HEK293T (cell line): ENCODE measurements at places on chromosomes 3 and 15.

DNA sequence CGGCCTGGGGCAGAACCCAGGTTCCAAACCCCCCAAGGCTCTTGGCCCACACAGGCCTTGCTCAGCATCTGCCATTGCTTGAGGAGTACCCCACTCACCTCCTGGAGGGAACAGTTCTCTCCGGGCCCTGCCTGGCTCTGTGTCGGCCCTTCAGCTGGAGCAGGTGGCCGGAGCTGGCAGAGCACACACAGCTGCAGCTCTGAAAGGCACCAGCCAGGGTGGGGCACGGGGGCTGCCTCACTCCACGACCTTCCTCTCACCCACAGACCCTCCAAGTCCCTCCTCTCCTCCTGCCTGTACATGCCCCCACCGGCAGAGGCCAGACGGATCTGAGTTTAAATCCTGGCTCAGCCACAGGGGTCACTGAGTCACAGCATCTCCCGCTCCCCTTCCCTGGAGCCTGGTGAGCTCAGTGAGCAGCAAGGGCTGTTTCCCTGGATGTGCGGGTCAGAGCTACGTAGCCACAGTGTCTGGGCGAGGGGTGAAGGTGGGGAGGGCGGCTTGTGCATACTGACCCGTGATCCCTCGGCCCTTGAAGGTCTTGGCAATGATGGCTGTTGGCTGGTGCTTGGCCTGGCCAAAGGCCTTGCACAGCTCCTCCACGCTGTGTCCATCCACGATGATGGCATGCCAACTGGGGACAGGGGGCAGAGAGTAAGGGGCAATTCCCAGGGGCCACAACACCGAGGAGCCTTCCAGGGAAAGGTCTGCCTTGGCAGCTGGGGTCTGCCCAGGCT, 23.0 kb downstream of the TKT start:
- no peak for DNase-seq

GRCh38 chr15:41606997-41607396, 48.0 kb downstream of the TYRO3 start:
- no peak for DNase-seq

DNA sequence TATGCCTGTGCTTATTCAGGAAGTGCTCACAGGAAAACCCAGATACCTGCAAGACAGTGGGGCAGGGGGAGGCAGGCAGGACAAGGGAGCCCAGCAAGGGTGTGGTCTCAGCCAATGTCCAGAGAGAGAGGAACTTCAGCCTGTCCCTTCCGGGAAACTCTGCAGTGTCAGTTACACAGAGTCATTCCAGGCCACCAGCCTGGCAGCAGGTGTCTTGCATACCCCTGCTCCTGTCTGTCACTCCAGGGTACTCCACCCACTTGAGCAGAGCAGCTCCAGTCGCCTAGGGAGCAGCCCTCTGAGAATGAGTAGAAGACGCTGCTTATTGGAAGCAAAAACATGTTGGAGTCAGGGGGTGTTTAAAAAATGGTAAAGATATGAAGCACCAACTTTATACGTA, 431.2 kb upstream of the RGMA start:
- DNase-seq: no peak

DNA sequence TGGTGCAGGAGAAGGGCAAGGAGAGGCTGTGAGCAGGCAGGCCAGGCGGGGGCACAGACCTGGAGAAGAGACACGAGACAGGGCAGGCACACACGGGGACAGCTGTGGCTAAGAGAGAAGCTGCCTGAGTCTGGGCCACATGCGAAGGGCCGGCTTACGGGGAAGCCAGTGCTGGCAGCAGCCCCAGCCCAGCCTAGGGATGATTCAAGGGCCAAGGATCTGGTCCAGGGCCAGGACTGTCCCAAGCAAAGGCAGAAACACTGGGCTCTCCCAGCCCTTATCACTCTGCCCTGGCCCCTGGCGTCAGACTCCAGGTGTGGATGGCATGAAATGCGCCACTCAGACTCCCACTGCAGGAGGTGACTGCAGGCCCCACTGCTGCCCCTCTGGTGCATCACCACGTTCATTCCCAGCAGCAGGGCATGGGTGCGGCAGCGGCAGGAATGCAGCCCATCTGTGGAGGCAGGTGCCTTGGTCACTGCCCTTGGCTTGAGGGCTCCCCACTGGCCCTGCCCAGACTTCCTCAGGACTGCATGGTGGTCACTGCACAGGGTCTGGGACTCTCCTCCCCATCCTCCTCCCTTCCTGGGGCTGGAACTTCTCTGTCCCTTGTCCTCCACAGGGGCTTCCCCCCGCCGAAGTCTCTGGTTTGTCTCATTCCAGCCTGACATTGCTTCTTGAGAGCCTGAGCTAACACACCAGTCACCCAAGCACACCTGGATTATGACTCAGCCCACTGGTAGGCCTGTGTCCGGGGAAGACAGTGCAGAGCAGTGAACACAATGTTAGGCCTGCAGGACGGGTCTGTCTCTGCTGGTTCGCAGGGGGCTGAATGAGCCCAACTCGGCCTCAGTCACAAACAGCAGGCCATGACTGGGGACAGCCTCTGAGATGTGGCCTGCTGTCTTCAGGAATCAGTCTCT, 69.3 kb downstream of the TBC1D2B start:
- no peak for DNase-seq

- no peak for DNase-seq
Observed at GRCh38 chr3:183711516-183711915, 13.9 kb downstream of the YEATS2 start.

DNA sequence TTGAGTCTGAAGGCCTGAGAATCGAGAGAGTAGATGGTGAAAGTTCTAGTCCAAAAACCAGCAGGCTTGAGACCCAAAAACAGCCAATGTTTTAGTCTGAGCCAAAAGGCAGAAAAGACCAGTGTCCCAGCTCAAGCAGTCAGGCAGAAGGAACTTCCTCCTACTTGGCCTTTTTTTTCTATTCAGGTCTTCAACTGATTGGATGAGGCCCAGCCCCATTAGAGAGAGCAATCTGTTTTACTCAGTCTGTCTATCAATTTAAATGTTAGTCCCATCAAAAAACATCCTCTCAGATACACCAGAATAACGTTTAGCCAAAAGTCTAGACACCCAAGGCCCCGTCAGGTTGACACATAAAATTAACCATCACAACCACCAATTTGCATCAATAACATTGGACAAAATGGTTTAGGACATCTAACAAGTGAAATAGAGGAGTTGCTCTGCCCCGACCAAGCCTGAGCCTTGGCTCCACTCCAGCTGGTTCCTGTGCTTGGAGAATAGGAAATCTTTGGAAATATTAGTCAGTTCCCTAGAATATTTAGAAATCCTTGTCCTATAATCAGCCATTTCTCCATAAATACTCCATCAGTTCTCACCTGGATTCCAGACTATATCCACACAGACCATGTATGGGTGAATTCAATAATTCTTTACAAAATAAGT, 51.4 kb upstream of the LIPC start:
- no peak for DNase-seq

GRCh38 chr15:86591994-86592735, 512.5 kb downstream of the AGBL1 start:
- DNase-seq: no peak

GRCh38 chr15:42130246-42130986, 26.0 kb downstream of the PLA2G4F start:
- no peak for DNase-seq

GRCh38 chr3:49805897-49806701, 3.0 kb downstream of the INKA1 start:
- DNase-seq: no peak
